GF-D8 (cell line): ENCODE measurements at places on chromosomes 16 and 17.

- DNase-seq = no peak
These were observed 18.4 kb downstream of the GLP2R start for GRCh38 chr17:9844153-9844552.

GRCh38 chr17:67435786-67436185, 58.7 kb downstream of the PITPNC1 start:
- DNase-seq = no peak

GRCh38 chr17:79811011-79811867, 14.4 kb upstream of the CBX8 start:
- peak; percentile 60 for DNase-seq

DNA sequence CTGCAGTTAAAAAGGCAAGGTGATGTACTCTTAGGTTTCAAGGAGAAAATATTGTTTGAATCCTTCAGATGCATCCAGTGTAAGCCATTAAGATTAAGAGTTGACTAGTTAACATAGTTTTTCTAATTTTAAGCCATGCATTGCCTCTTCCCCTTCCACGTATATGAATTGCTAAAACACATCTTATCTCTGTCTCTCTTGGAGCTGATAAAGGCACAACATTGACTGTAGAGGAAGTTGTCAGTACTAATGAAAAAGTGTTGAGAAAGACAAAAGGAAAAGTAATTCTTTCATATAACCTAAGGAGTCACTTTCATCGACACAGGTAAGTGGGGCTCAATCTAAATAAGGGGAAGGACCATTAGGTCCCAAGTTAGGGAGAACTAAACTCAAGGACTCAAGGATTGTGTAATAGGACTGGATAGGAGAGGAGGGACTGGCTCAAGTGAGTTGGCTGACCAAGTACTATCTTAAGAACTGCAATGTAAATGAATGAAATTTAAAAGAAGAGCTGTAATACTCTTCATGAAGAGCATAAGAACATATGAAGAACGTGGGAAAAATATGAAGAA, 55.6 kb downstream of the GRB7 start:
- DNase-seq = no peak

DNA sequence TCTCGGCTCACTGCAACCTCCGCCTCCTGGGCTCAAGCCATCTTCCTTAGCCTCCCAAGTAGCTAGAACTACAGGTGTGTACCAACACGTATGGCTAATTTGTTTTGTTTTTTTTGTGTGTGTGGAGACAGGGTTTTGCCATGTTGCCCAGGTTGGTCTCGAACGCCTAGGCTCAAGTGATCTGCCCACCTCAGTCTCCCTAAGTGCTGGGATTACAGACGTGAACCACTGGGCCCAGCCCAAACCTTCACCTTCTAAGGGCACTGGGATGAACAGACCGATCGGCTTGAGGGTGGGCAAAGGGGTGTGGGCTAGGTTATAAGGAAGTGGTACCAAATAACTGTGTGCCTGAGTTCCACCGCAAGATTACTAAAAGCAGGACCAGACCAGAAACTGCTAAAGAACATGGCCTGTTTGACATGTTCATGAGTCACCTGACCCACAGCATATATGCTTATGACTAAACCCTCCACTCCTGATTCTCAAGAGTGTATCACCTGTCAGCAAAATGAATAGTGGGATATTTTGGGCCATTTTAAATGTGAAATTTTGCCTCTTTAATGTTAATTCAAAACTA, 8.1 kb downstream of the TMEM97 start:
- no peak for DNase-seq

DNA sequence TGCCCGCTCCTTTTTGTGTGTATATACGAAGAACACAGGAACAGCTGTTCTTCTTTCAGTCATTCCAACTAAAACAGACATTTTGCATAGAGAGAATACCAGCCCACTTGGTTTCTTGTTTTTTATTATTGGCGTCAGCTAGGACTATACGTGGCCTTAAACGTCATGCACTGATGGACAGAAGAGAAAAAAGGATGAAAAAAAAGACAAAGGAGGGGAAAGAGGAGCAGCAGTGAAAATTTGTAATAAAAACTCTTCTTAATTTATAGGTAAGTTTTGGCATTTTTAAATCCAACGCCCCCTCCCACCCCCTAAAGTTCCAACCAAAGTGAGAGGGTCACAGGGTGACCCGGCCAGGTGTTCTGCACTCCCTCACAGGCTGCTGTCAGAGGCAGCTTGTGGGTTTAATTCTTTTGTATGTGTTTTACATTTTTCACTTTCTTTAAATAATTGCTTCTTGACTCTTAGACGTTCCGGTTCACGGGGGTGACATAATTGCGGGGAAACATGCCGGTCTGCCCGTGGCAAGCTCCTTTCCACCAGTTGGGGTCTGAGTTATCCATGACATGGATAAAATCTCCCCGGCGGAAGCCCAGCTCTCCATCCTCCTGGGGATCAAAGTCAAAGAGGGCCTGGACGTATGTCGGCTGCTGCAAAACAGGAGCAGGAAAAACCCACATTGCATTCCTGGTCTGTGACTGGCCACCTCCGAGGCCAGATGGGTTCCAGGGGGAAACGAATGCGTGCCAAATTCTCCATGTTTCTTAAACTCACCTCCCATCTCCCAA, 30.9 kb upstream of the SLC25A19 start:
- DNase-seq = no peak
